Testis (tissue), 5 donors: ENCODE measurements at places on chromosomes 1 and 21. TPM values are rescaled to one million over a fixed set of nuclear protein-coding genes. Genes with fewer than 3 reads are reported as not detected.

- no peak for DNase-seq
These were observed 65.4 kb downstream of the TOMM20 start for GRCh38 chr1:235063068-235063765.

DUSP10 gene
- 17.4 TPM for polyA plus RNA-seq

- DNase-seq, result peak; percentile 81
These were observed 9.0 kb downstream of the C1orf105 start for GRCh38 chr1:172429331-172430127.

DNA sequence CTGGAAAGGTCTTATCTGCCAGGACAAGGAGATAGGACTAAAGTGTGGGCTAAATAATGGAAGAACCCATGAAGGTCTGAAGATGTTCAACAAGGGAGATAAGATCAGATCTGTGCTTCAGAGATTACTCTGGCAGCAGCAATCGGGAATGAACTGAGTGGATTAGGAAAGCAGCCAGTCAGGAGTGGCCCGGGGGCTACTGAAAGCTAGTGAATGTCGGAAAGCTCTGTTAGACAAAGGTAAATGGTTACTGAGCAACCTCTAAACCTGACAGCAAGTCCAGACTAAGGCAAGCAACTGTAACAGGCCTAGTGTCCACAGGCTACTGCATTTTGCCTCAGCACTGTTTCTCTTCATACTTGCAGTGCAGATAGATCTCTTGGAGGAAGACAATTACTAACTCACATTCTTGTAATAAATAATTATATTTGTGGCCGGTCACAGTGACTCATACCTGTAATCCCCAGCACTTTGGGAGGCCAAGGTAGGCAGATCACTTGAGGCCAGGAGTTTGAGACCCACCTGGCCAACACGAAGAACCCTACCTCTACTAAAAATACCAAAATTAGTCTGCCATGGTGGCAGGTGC is 12.5 kb downstream of the IQGAP3 start:
- DNase-seq, result no peak

DNA sequence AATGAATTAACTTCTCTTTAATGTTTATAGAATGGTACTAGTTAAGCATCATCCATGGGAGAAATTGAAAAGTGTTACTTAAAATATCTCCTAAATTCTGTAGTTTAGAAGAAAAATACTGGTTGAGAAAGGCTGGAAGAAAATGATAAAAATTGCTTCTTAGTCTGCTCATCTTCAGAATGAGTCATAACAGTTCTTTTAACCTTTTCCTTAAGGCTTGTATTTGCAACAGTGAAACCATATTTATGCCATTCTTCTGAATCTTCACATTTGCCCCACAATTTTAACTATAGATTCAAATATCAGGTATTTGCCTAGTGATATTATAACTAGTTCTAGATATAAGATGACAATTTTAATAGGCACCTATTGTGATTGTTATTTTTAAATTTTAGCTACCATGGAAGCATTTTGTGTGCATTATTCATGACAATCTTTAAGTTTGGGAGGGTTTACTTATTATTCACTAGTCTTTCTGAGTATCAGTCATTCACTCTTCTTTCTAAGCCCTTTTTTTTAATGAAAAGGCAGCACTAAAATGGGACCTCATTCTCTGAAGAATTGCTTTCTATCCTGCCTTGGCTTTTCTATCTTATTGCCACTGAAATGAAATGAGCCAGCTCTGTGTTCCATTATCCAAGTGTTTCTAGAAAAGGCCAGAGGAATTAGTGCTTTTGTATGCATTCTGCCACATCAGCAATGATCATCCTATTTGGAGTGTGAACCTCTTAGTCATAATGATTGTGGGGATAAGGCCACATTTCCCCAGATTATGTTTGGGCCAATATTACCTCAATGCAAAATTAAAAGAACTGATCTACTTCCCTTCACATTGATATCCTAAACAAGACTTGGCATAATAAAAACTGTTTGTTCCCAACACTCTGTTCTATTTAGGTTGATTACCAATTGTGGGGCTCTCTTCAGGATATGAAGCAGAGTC is 58.4 kb downstream of the SAMSN1 start:
- DNase-seq, result no peak

DNA sequence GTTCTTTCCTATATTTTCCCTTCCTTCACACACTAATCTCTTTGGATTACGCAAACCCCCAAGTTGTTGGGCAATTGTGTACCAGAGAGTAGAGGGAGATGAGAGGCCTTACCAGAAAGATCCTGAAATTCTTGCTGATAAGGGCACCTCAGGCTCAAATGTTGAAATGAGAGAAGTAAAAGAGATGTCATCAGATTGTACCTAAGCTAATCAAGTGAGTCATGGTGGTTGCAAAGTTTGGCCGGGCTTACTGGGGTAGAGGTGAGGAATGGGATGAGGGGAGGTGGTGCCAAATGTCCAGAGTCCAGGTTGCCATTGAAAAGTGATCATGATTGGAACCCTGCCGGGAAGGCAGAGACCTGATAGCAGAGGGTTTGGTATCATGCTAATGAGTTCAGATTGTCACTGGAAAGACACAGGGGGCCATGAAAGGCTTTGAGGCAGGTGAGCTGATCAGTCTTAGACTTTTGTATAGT is 43.1 kb downstream of the OPTC start:
- no peak for DNase-seq

SON gene
- 186 TPM for polyA plus RNA-seq

MYOC gene
- polyA plus RNA-seq, result 3.4 TPM

GRCh38 chr1:165616987-165617546 is 14.0 kb upstream of the MGST3 start:
- no peak for DNase-seq

GRCh38 chr1:56448529-56449300 is 130.6 kb downstream of the PLPP3 start:
- DNase-seq, result no peak

DNA sequence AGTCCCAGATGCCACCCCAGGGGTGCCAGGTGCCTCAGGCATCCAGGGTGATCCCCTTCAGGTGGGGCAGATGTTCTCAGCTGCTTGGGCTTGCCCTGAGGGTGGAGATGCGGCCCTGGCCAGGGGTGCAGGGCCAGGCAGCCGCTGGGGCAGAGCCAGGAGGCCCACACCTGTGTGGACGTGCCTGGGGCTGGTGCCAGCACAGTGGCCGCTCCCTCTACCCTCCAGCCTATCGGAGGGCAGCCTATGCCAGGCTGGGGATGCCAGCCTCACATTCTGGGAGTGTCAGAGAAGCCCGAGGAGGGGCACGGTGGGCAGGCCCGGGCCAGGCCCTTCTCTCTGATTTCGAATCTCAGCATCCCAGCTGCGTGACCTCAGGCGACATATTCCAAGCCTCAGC is 96.5 kb upstream of the WNT4 start:
- no peak for DNase-seq

- no peak for DNase-seq
These were observed 86.2 kb downstream of the NGF start for GRCh38 chr1:115251856-115252255.

GRCh38 chr1:4962836-4963235 is 308.4 kb downstream of the AJAP1 start:
- DNase-seq, result no peak

CD1E gene
- 1.8 TPM for polyA plus RNA-seq

UBASH3A gene
- polyA plus RNA-seq, result 0.40 TPM

DNA sequence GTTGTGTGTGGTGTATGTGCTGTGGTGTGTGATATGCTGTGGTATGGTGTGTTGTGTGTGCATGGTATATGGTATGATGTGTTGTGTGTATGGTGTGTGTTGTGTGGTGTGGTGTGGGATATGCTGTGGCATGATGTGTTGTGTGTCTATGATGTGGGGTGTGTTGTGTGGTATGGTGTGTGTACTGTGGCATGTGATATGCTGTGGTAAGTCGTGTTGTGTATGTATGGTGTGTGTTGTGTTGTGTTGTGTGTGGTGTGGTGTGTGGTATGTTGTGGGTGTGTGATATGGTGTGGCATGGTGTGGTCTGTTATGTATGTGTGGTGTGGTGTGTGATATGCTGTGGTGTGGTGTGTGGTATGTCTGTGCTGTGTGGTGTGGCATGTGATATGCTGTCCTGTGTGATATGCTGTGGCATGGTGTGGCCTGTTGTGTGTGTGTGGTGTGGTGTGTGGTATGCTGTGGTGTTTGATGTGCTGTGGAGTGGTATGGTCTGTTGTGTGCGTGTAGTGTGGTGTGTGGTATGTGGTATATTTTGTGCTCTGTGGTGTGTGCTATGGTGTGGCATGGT is 318.0 kb downstream of the PTPRU start:
- no peak for DNase-seq

SLC35A3 gene
- 6.6 TPM for polyA plus RNA-seq

DNA sequence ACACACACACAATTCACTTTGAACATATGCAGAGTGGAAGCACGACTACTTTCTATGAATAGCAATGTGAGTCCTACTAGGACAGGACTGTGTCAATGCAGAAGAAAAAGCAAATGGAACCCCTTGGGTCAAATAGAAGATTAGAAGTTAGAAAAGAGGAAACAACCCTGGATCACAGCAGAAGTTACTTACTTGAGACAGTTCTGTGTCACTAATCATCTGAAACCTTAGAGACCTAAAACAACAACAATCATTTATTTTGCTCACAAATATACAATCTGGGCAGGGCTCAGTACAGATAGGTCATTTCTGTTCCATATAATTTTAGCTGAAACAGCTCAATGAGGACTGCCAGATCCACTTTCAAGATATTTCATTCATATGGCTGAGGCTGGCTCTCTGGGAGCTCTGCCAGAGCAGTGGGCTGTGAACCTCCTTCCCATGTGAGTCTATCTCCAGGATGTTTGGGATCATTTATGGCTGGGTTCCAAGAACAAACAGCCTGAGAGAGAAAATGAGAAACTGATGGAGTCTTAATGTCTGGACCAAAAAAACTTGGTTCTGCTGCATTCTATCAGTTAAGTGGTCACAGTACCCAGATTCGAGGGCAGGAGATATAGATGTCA is 42.5 kb upstream of the IL10 start:
- DNase-seq, result peak; percentile 70

- no peak for DNase-seq
These were observed 9.4 kb upstream of the TAL1 start for GRCh38 chr1:47241114-47242113.

DNA sequence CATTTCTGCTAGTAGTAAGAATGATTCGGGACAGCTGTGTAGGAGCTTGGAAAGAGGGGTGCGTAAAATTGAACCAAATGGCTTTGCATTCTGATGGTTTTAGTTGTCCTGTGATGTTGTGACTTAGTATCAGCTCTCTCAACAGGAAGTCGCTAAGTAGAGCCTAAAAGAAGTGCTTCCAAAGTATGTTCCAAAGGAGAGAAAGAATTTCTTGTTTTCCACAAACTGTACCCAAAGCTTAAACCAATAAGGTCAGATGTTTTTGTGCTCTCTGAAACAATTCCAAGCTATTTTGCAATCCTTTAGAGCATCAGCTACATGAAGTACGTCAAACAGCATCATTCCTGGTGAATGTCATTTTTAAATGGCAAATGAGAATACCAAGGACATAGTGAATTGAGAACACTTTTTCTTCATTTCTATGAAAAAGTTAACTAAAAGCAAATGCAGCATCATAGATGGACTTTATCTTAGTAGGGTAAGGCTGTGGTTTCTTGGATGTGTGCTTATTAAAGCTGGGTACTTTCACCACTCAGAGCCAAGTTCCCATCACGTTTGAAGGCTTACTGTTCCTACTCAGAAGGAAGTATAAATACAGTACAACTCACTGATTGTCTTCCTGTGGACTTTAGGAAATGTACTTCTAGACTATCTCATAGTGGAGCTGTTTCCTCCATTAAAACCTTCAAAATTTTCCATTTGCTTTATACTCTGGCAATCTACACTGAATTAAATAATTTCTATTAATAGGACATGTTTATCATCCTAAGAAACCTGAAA is 148.6 kb downstream of the C1orf21 start:
- DNase-seq, result no peak

DNA sequence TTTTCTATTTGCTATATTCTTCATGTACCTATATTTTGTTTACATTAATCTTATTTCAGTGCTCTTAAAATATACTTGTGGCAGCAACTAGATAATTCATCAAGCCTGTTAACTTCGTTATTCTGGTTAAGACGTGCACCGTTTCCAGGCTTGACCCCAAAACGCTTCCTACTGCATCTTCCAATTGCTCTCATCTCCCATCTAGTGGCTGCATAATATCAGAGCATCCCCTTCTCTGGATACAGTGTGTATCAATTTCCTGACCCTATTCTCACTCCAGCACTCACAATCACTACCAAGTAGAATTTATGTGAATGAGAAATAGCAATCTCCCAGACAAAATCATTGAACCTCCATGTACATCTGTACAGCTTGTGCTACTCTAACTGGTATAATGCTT is 1280.3 kb upstream of the B3GALT2 start:
- no peak for DNase-seq

DNA sequence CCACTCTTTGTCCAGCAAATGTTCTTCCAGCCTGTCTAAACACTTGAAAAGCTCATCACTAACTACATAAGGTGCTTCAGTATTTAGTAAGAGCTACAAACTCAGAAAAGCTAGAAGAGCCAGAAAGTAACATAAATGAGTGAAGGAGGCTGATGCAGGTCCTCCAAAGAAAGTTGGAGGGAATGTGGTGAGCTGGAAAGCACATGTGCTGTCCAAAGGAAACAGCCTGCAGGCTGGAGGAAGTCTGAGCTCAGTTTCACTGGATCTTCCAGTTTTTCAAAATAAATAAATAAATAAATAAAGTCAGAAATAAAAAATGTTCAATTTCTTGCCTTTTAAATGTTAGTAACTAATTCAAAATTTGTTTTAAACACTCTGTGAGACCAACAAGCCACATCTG is 25.5 kb downstream of the ZC3H11B start:
- no peak for DNase-seq

UBAP2L gene
- polyA plus RNA-seq, result 174 TPM

OLFM3 gene
- not detected for polyA plus RNA-seq

DNA sequence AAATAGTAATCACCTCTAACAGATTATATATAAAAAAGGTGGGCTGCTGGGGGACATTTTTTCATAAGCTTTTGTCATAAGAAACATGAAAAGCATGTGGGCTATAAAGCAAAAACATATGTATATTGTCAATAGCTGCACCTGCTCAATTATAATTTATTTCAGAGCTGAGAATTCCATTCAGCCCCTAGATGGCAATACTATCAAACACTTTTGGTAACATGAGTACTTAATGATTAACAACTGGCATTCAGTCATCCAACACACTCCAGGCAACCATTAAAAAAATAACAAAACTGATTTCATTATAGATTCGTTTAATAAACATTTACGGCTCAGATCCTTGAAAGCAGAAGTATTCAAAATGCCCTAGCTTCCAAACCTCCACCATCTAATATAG is 115.1 kb downstream of the KCTD3 start:
- DNase-seq, result no peak

EFNA3 gene
- polyA plus RNA-seq, result 9.9 TPM

ANKRD34A gene
- 0.51 TPM for polyA plus RNA-seq
